ENCODE measurements at places on chromosomes 1 and 21. TPM values are rescaled to one million over a fixed set of nuclear protein-coding genes. Genes with fewer than 3 reads are reported as not detected.

KRTAP7-1 gene
- not detected for total RNA-seq

ACTN2 gene
- 43.5 TPM for total RNA-seq

SEMA4A gene
- 24.8 TPM for total RNA-seq

PFKFB2 gene
- total RNA-seq = 6.4 TPM

RNU1-3 gene
- total RNA-seq = 73,230 TPM

GCSAML gene
- under 0.01 TPM for total RNA-seq

FAM151A gene
- total RNA-seq = not detected

CTH gene
- 4.2 TPM for total RNA-seq

SGIP1 gene
- total RNA-seq = 78.2 TPM

OR2T35 gene
- not detected for total RNA-seq

ADORA3 gene
- total RNA-seq = 0.74 TPM

Measured in temporal lobe (tissue), 4 donors.